ENCODE measurements at places on chromosomes 5 and 9. TPM values are rescaled to one million over a fixed set of nuclear protein-coding genes. Genes with fewer than 3 reads are reported as not detected.

DNA sequence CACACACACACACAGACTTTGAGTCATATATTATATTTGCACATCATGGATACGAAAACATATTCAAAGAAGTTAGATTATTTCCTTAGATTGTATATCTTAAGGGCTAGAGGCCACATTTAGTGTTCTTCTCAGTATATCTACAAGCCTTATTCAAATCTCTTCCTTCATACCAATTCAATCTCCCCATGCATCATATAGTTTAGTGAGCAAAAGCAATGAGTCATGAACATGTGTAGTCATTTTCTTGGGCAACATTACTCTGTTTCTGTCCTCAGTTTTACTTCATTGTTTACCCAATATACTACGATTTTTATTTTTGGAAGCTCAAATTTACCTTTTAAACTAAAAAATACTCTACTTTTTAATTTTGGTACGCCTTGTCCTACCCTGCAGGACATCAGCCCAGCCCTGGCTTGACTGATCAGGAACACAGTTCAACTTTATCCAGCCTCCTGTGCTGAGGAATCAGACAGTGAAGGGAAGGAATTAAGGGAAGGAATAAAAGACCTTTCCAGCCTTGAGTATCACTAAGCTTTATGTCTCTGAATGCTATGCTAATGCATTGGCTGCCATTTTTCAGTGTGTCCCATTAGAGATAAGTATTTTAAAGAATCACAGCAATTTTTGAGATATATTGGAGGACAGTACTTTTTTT lies 101.7 kb upstream of the FST start:
- H3K4me1 ChIP-seq: no peaks in the 10 kb centered on the region
- H3K36me3 ChIP-seq: no peaks in the 10 kb centered on the region
- H3K27me3 ChIP-seq: no peaks in the 10 kb centered on the region
- no peak overlapping the region for H3K27ac ChIP-seq
- no peak overlapping the region for H3K4me3 ChIP-seq

DNA sequence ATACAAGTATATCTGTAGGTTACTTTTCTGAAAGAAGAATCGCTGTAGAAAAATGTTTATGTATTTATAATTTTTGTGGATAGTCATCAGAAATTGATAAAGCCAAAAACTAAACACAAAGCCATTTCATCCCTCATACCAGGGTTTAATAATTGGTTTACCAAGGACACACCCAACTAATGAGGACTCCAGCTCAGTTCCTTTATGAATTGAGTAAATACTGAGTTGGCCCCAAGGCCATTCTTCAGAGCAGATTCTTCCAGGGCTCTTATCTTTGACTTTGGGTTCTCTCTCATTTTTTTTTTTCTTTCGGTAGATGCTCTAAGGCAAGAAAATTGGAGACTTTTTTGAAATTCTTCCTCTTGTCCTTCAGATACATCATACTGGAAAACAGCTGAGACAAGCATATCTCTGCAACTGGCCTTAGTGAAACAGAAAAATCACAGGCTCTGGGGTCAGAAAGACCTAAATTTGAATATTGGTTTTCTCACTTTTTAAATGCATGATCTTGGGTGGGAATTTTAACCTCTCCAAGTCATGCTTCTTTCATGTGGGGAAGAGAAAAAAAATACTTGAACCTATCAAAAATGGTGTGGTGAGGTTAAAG lies 401.8 kb downstream of the ARHGEF28 start:
- no peaks in the 10 kb centered on the region for H3K36me3 ChIP-seq
- no peak for DNase-seq
- peaks cover 3% of the 10 kb centered on the region for H3K27me3 ChIP-seq

- H3K36me3 ChIP-seq: no peaks in the 10 kb centered on the region
- H3K4me1 ChIP-seq: no peaks in the 10 kb centered on the region
- DNase-seq: no peak
- H3K4me3 ChIP-seq: no peak overlapping the region
- no peak overlapping the region for H3K27ac ChIP-seq
These were observed 346.7 kb upstream of the PTGER4 start for GRCh38 chr5:40332970-40333369.

OGN gene
- total RNA-seq: 0.08 TPM

WHRN gene
- total RNA-seq: 18.0 TPM

TAL2 gene
- total RNA-seq: not detected
